OCI-LY7 (cell line): ENCODE measurements at places on chromosomes 3 and 15.

GRCh38 chr3:46725621-46726314, 8.1 kb upstream of the PRSS50 start:
- DNase-seq: no peak

GRCh38 chr3:17949101-17949500, 206.7 kb upstream of the TBC1D5 start:
- DNase-seq: peak; percentile 16

- DNase-seq: no peak
Measured at GRCh38 chr3:27500035-27500434, 15.9 kb upstream of the SLC4A7 start.

DNA sequence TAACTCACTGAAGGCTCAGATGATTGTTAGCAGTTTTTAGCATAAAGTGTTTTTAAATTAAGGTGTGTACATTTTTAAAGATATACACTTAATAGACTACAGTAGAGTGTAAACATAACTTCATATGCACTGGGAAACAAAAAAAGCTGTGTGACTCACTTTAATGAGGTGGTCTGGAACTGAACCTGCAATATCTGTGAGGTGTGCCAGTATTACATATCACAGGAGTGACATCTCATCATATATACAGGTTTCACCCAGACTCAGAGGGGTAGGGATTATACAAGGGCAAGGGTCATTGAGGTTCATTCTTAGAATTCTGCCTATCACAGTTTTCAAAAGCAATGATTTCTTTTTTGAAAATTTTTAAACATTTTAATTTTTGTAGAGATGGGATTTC, 7.3 kb upstream of the SNRK start:
- no peak for DNase-seq

- DNase-seq: no peak
Measured at GRCh38 chr3:187802203-187802927, 57.1 kb upstream of the BCL6 start.

DNA sequence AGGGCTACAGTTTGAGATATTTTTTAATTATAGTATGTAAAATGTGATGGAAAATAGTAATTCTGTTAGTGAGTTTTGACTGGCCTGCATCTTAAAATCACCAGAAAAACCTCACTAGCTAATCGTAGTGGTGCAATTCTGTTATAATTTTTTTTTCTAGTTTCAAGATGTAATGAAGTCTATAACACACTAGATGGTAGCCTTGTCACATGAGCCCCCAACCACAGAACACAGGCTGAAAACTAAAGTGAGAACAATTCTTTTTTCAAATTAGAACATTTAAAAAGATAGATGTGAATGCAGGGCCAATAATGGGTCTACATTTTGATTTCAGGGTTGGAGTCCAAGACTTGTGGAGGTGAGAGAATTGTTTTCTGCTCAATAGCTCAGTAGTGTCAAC, 83.3 kb upstream of the KCNH8 start:
- peak; percentile 36 for DNase-seq

DNA sequence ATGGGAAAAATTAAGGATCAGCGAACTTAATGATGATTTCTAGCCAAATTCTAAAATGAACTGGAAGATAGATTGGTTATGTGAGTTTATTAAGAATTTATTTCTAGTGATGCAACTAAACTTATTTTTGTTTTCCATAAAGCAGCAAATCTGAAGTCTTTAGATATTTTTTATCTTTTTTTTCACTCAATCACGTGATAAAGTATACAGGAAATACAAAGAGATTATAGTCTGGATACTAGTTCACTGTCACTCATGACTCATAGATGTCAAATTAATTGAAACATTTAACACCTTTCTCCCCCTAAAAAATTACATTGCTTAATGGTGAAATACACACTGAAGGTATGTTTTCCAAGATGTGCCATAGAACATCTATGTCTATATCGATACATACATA, 416.9 kb downstream of the TUSC7 start:
- DNase-seq: no peak

- DNase-seq: no peak
Measured at GRCh38 chr15:38872732-38873131, 308.1 kb upstream of the RASGRP1 start.

GRCh38 chr15:72176743-72177142, 20.8 kb downstream of the GRAMD2A start:
- no peak for DNase-seq

DNA sequence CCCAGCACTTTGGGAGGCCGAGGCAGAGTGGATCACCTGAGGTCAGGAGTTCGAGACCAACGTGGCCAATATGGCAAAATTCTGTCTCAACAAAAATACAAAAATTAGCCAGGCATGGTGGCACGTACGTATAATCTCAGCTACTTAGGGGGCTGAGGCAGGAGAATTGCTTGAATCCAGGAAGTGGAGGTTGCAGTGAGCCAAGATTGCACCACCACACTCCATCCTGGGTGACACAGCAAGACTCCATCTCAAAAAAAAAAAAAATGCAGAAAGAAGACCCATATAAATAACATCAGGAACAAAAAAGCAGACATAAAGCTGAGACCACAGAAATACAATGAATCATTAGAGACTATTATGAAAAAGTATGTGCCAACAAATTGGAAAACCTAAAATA, 235.2 kb upstream of the VEPH1 start:
- DNase-seq: no peak

GRCh38 chr3:50971487-50971924, 296.8 kb downstream of the DOCK3 start:
- DNase-seq: peak; percentile 68

DNA sequence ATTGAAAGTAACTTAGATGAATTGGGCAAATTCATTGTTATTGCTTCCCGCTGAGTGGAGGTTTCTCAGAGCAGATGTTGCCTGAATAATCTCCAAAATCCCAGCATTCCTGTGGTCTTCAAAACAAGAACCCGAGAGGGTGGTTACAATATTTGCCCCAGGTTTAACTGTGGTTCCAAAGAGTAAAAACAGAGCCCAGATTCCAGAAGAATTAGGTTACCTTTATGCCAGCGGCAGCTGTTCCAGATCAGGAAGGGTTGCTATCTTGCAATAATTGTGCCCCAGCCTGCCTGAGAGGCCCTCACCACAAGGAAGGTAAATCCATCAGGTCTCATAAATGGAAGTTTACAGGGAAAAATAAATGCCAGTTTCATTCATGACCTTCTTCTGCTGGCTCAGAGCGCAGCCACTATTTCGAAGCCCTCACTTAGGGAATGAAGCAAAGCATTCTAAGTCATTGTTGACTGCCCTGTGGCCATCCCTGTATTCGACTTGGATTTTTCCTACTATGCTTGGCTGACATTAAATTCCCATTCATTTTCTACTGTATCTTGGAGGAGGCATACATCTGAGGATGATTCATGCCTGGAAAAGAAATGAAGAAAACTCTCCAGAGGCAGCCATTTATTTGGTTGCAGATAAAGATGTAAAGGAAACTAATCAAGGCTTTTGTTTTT, 54.6 kb downstream of the SSUH2 start:
- DNase-seq: no peak

DNA sequence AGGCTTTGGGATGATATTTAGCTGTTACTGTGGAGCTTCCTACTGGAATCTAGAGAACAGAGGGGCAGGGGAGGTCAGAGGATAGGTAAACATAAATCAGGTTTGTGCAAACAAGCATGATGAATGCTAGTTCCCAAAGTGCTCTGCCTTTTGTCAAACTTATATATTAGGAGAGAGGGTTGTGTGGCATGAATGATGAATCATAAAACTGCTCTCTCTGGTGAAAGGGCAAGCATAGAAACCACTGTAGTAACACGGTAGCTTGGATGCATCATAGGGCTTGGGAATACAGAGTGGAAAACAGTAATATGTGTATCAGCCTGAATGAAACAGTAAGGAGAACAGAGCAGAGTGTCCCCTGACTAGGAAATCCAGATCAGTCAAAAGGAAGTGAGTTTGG, 486.7 kb downstream of the IL5RA start:
- no peak for DNase-seq

GRCh38 chr15:55613727-55614126, 25.6 kb upstream of the PYGO1 start:
- DNase-seq: no peak

DNA sequence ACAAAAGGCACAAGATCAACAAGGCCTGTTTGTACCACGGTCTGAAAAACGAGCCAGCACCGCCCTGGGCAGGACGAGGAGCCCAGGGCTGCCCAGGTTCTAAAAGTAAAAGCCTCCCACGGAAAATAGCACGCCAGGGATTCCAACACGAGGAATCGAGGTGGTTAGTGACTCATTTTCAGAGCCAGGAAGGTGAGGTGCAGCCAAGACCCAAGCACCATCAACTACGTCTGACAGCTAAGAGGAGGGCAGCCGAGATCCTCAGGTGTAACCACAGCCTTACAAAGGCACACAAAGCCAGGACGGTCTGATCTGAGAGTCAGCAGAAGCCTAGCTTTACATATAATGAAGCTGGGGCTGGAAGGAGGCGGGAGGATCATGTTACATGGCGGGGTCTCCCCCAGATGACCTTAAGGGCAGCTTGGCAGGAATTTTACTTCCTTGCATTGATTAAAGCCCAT, 52.5 kb downstream of the ATP10A start:
- no peak for DNase-seq

GRCh38 chr3:31105438-31106077, 211.1 kb upstream of the GADL1 start:
- no peak for DNase-seq

GRCh38 chr3:63193647-63194046, 84.5 kb upstream of the SYNPR start:
- DNase-seq: peak; percentile 61

GRCh38 chr3:131756405-131756804, 253.6 kb upstream of the MRPL3 start:
- DNase-seq: no peak

DNA sequence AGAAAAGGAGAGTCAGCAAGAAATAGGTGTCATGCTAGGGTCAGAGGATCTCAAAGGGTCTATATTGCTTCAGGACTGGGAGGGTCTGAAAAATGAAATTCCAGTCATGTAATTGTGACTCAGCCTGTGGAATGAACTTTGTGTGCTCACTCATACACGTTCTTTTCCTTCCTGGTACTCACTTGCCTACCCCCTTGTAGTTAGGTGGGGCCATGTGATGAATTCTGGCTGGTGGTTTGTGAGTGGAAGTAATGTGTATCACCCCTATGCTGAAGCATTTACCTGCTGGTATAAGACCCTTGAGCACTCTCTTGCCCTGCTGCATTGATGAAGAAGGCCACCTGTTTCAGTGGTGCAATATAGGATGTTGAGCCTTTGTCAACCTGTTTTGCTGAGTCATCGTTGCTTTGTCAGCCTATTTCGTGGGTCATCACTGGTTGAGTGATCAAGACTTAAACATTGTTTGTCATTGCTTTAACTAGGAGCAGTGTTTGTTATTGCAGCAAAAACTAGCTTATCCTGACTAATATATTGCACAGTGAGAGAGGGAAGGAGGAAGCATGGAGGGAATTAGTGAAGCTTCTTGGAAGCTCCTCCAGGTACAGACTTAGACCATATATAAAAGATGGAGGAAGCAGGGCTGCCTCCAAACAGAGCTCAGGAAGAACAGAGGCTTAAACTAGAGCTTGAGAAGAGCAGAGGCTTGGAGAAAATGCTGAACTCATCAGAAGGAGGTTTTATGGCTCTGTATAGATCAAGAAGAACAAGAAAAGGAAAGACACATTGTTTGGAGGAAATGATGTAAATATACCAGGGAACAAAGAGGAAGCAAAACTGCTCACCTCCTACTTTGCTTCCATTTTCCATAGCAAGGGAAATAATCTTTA, 28.9 kb downstream of the TLNRD1 start:
- peak; percentile 4 for DNase-seq

GRCh38 chr3:57752307-57752706, 3.8 kb upstream of the SLMAP start:
- DNase-seq: no peak

DNA sequence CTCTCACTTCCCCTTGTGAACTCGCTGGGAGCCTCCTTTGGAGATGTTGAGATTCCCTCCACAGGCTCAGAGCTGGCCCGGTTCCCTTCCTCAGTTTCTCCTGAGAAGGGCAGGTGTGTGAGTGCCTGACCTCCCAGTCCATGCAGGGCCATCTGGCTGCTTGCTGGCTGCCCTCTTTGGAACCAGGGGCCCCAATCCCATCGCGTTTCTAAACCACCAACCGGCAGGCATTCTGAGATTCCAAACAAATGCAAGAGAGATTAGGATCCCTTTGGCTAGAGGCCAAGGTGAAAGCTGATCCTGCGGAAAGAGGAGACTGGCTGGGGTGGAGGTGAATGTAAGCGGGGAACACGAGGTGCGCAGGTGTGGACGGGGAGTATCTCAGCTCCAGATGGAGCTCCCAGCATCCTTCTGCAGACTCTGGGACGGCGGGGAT, 2.9 kb upstream of the PRRT3 start:
- DNase-seq: no peak

DNA sequence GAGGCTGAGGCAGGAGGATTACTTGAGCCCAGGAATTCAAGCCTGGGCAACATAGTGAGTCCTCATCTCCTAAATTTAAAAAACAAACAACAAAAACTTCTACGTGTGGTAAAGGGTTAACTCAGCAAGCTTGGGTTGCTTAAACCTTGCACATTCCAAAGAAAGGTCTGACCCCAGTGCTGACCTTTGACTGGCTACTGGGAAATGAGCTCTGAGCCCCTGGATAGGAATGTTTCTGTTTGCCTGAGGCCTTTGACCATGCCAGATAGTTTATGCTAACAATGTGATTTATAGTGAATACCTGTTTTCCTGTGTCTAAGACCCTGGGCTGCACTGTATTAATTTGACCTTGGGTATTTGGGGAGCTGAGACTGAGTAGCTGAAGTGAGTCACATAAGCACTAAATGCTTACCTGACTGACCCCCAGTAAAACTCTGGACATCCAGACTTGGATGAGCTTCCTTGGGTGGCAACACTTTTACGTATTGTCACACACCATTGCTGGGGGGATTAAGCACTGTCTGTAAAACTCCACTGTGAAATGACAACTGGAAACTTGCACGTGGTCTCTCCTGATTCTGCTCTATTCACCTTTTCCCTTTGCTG, 20.7 kb downstream of the TCAIM start:
- DNase-seq: no peak

- DNase-seq: no peak
Measured at GRCh38 chr3:172388412-172389078, 59.7 kb downstream of the GHSR start.

DNA sequence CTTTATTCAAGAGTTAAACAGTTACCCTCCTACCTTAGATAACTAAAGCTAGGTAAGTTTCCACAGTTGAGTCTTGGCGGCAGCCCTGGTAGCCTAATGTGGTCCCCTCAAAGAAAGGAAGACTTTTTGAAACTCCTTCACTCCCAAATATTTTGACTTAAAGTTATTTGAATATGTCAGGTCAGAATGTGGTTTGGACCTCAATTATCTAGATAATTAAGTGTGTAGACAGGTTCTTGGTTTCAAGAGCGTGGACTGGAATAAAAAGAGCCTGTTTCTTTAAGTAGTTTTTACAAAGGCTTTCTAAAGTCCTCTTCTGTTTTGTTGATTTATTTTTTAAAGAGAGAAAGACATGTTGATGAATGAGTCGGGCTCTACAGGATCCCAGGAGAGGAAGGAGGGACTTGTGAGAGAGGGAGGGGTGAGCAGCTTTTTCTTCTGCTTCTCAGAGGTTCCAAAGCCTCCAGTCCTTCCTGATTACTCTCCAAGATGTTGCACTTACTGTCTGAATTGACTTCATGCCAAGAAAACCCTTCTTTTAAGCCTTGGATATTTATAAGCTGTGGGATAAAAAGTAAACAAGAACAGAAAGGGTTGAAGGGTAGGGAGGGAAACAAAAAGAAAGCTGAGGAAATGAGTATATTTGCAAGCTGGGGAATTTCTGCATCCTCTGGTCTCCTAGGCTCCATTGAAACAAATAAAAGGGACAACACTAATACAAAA, 457.4 kb downstream of the IGSF11 start:
- no peak for DNase-seq

- peak; percentile 76 for DNase-seq
Measured at GRCh38 chr3:17894434-17895060, 152.1 kb upstream of the TBC1D5 start.
